ENCODE measurements at places on chromosomes 1 and 21.

- DNase-seq, result no peak
Measured at GRCh38 chr1:244113532-244114320, 62.6 kb downstream of the ZBTB18 start.

DNA sequence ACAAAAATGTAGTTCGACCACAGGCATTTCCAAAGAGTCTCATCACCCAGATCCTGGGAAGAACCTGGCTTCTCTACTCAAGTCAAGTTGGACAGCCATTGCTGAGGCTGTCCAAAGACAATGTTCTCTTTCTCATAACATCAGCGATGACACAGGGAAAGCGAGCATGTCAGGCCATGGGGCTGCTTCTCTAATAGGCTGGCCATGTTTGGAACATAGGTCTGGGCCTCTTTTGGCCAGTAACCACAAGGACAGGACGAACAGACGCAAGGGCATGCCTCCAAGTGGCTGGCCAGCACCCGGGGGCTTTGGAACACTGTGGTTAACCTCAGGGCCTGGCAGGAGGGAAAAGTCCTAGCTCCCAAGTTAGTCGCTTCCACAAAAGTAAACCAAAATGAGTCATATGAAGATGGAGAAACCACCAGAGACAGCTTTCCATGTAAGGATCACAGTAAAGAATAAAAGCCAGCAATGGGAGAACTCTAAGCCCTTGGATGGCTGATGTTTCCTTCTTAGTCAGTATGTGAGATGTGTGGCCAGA is 80.6 kb upstream of the SLC44A3 start:
- DNase-seq, result no peak

- DNase-seq, result no peak
Measured at GRCh38 chr1:203995228-203995627, 77.7 kb upstream of the SOX13 start.

DNA sequence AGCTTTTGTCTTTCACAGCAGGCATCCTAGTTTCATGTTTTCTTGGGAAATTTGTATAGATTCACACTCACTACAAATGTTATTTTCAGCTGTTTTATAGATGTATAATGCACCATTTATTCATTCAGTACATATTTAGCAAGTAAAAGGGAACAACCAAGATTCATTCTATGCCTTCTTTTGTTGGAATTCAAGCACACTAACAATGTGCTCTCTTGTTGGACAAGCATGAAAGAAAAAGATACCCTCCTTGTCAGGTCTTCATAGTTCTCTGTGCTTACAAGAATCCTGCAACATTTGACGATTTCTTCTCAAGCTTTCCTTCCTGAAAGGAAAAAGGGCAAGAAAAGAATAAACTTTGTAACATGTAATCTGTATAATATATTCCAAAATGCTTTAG is 456.0 kb downstream of the USP25 start:
- no peak for DNase-seq

- DNase-seq, result no peak
Measured at GRCh38 chr1:235642011-235642942, 7.3 kb downstream of the GNG4 start.

DNA sequence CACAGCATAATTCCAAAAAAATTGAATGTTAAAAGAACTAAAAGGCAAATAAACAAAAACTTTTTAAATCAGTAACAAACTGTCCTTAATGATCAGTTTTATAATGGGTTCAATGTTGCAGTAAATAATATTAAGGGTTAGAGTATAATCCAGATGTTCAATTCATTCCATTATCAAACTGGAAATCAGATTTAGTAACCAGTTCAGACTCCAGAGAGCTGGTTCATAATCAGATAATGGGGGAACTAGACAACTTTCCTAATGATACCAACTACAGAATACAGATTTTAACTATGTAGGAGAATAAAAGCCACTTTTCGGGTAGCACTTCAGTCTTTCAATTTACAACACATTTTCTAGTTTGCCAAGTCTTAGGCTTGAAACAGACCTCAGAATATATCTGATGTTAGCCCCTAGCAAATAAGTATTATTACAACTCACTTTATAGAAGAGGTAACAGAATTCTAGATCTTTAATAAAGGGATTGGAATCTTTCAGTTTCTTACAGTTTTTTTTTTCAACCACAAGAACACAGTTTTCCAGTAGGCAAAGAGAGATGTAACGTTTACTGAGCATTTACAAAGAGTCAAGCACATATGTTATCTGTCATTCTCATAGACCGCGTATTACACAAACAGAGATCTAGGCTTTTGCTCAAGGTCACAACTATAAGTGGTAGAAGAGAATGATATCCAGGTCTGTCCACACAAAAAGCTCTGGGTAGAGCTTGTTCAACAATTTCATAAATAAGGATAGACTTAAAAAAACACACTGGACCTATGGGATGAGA is 1.9 kb upstream of the DCAF6 start:
- DNase-seq, result no peak

DNA sequence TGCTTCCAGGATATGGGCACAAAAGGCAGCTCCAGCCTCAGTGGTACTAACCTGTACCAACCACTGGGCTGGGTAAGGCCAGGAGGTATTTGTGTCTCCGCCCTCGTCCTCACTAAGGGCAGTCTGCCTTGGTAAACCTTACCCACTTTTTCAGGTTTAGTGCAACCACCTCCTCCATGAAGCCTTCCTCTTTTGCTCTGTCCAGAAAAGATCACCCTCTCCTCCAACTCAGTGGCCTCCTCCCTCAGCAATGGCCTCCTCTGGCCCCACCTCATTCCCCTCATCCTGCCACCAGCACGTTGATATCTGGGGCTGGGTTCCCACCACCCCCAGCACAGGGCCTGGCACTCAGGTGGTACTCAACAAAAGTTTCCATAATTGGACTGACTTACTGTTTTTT is 161.5 kb downstream of the GRIK3 start:
- DNase-seq, result peak; percentile 23

DNA sequence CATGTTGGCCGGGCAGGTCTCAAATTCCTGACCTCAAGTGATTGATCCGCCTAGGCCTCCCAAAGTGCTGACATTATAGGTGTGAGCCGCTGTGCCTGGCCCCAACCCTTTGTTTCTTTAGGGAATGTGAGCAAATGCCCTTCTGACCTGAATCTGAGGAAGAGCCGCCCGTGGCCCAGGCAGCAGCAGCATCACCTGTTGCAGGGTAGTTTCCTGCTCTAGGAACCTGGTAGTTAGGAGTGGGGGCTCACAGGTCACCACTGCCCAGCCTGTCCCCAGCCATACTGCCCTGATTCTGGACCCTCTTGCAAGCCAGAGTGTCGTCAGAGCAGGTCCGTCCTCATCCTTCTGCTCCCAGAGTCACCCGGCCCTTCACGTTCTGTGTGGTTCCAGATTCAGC is 13.0 kb downstream of the YBEY start:
- no peak for DNase-seq

DNA sequence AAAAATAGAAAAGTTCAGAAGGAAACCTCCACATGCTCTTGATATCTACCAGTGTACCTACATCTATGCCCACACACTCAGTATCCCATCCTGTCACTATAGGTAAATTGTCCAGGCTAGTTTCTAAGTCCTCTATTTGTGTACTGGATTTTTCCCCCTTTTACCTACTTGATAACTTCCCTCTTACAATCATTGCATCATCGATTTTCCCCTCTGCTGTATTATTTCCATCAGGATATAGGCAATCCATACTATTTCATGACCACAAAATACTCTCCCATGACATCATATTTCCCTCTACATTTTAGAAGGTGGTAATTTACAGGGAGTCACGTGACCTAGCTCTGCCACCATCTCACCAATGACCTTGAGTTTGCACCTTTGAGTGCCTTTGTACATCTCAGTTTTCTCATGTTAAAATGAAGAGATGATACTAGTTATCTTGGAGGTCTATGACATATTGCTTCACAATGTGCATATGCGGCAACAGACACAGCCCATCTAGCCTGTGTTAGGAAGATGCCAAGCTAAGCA is 88.2 kb downstream of the GDAP2 start:
- DNase-seq, result no peak

- no peak for DNase-seq
Measured at GRCh38 chr21:38765056-38765455, 40.7 kb upstream of the ETS2 start.

- DNase-seq, result no peak
Measured at GRCh38 chr1:55050283-55050682, 10.9 kb downstream of the PCSK9 start.

DNA sequence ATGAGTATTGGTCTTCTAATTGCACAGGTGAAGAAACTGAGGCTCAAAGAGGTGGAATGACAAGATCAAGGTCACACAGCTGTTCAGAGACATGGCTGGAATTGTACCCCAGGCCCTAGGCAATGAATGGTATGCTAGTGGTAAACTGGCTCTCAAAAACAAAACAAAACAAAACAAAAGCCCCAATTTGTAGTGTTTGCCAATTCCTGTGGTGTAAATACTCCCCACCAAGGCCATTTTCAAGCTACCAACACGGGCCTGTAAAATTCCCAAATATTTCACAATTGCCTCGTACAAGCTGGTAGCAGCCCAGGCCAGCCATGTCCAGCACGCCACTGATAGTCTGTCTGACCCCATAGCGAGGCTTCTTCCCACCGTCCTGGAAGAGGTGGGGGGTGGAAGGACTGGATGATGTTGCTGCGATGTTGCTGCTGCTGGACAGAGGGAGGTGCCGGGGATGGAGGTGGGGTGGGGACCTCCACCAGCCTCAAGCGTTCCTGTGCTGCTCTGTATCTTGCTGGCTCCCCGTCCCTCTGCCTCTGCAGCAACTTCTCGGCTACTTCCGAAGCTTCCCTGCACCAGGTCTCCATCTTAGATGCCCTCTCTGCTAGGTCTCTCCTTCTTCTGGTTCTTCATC is 62.2 kb upstream of the RUNX3 start:
- no peak for DNase-seq

DNA sequence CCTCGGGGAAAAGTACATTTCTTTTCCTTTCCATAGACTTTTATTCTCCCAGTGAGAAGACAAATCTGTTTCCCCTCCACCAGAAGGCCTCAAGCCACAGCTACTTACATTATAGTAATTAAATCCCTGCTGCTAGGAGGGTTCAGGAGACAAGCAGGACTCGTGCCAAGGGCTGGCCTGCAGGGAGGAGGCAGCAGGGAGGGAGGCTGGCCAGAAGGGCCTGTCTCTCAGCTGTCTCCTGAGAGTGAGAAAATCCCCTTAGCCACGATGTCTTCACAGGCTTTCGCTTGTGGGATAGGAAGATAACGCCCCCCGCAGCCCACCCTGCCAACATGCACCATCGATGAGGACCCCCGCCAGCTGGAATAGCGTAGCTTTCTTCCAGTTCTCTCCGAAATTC is 14.0 kb downstream of the KCNN3 start:
- DNase-seq, result no peak

- DNase-seq, result no peak
Measured at GRCh38 chr1:171984262-171984661, 143.0 kb downstream of the DNM3 start.

- no peak for DNase-seq
Measured at GRCh38 chr21:43764576-43765495, 11.3 kb downstream of the CSTB start.

DNA sequence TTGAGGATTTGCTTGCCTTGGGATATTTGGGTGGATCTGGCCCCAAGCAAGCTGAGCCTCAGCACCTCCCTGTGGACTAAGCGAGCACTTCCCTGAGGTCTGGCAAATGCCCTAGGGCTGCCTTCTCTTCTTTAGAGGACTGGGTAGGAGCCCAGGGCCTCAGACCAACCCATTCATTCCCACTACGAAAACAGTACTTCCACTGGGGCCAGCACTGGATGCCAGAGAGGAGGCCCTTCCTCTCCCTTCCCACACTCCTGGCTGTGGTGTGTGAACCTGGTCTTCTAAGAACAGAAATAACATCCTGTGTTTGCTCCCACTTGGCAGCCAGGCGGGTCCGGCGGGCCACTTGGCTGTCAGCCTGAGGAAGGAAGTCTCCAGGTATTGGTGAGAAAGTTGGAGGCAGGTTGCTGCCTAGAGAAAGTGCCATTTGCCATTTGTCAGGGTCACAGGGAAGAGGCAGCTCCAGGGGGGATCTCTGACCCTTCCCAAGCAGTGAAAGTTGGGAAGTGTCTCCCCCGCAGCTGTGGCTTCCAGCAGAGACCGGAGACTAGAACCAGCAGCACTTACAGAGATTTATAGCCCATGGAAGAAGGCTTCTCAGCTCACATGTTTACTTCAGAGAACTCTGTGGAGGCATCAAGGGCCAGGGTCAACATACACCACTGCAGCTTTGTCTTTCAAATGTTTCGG is 323.5 kb downstream of the SIPA1L2 start:
- DNase-seq, result peak; percentile 73

DNA sequence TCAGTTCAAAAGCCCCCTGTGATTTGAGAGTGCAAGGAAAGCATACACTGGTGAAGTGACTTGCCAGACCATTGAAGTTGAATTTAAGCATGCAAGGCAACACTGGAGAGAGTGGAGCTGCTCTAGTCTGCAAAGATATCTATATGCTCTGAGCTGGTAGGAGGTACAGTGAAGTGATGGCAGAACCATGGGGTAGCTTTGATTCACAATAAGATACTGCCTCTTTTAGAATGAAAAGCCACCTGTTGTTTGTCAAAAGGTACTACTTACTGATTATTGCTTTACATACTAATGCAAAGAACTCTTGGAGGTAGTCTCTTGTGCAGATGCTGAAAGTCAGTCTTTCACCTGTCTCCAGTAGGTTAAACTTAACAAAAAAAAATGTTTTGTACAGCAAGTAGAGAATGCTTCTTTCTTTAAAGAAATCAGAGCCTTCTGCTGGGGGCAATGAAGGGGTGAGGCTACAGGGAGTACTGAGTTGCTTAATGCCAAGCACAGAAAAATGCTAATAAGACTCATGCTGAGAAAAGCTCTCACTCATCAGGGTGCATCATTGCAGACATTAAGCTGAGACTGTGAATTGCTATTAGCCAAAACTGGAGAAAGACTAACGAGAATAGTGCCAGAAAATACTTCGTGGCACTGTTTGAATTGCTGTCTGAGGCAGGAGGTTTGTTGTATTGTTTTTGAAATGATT is 1150.5 kb upstream of the TMPRSS15 start:
- no peak for DNase-seq

DNA sequence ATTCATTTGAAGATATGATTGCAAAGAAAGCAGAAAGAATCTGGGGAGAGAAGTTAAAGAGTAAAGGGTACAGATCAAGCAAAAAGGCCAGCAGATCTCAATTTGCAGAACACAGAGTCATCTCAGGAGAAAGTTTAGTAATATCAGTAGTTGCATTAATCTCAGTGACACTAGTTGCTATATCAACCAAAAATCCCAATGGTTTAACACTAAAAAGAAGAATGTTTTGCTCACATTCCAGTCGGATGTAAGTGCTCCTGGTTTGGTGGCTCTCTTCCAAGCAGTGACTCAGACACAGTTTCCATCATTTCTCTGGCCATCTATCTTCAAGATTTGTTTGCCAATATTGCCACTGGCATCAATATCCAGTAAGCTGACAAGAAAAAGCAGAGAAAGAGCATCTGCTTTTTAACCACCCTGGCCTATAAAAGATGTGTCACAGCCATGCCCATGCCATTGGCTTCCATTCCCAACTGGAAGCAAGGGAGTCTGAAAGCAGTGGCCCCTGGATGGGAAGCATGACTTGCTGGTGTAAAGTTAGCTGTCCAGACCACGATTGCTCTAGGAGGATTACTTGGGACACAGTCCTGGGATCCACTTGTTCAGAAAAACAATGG is 45.5 kb upstream of the AIM2 start:
- no peak for DNase-seq
